ENCODE measurements at places on chromosomes 11 and 22.

- no peak for DNase-seq
These were observed 30.0 kb upstream of the RAB39A start for GRCh38 chr11:107898270-107898669.

DNA sequence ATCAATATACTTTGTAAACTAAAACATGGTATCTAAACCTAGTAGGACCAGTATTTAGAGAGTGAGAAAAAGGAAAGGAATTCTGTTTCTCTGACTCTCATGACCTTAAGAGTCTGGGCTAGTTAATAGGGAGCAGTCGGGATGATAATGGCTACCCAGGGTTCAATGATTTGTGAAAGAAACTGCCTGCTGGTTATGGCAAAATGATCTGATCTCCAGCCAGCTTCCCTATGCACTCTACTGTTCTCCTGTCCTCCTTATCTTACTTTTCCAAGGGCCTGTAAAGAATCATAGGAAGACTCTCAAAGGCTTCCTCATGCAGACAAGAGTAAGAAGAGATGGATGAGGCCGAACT is 193.1 kb upstream of the PITPNB start:
- DNase-seq: no peak

DNA sequence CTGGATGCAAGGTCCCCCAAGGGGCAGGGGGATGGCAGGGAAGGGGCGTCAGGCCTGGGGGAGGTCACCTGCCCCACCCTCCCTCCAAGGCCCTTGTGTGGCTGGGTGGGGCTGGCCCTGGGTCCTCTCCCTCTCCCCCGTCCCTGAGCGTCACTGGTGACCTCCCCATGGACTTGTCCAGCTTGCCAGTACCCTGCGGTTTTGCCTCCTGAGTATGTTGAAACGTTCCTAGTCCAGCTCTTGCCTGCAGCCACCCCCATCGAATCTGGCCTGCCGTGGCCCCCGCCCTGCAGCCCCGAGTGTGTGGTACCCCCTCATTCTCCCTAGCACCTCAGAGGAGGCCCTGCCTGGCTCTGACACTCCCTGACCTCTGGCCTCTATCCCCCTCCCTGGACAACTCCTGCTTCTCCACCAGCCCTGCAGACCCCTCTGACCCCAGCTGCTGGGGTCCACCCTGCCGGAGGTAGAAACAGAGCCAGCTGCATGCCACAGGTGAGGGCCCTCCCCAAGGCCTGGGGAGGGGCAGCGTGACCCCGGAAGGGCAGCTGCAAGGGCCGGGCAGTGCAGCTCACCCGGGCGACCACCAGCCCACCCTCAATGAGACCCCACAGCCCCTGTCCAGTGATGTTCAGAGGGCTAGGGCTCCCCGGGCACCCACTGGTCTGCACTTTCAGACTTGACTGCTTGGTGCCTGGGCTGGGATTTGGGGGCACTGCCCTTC is 4.1 kb upstream of the MUC6 start:
- DNase-seq: no peak

GRCh38 chr11:75242722-75243600 is 2.4 kb downstream of the TPBGL start:
- DNase-seq: no peak

DNA sequence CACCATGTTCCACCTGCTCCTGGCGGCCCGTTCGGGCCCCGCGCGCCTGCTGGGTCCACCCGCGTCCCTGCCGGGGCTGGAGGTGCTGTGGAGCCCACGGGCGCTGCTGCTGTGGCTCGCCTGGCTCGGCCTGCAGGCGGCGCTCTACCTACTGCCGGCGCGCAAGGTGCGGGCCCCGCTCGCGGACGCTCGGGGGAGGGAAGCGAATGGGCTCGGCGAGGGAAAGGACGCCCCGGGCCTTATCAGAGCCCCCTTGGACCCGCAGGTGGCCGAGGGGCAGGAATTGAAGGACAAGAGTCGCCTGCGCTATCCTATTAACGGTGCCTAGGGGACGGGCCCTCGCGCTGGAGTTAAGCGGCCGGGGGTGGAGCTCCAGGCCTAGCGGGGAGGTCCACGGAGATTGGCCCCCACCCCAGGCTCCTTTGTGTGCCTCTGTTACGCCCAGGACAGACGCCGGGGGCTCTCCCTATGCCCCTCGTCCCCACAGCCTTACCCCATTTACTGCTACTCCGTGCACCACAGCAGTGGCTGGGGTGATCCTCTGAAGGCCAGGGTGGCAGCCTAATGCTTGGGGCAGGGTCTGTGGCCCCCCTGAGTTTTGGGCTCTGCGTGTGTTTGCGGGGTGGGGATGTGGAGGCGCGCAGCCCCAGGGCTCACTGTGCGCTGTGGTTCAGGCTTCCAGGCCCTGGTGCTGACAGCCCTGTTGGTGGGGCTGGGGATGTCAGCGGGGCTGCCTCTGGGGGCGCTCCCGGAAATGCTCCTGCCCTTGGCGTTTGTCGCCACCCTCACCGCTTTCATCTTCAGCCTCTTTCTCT is 1.1 kb downstream of the TM7SF2 start:
- peak; percentile 49 for DNase-seq

DNA sequence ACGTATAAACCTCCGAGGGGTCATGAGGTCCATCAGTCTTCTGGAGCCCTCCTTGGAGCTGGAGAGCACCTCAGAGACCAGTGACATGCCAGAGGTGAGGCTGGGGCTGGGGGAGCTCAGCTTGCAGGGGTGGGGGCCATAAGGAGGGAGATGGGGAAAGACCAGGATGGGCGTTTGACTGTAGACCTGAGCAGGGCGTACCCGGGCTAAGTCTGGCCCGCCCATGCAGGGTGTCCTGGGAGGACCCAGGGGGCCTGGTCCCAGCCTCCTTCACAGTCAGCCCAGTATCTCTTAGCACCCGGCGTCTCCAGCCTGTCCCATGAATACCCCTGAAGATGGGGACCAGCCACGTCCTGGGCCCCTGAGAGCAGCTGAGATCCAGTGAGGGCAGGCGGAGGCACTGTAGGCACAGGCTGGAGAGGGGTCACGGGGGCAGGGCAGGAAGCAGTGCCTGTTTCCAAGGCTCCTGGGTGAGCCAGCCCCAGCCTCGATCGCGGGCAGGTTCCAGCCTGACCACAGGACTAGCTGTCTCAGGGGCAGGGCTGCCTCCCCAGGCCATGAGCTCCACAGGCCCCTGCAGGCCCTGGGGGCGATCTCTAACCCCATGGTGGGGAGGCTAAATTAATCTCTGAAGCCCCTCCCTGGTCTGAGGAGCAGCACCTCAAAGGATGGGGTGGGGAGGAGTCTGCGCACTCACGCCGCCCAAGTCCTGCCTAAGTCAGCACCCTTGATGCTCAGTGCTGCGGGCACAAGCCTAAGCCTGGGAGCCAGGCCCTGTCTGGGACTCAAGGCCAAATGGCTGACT is 7.1 kb downstream of the SSH3 start:
- no peak for DNase-seq

DNA sequence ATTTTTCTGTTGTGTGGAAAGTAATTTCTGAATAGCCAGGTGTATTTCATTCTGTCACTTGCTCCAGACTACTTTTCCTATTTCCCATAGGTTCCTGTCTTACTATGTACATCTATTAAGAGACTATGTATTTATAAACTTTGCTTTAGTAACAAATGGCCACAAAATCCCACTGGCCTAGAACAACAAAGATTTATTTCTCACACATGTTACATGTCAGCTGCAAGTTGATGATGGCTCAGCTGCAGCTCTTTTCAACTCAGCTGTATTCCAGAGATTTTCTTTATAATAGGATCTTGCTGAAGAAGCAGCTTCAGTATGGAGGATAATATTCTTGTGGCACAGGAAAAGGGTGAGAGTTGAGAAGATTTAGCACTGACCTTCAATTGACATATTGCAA is 539.6 kb upstream of the LRRC4C start:
- no peak for DNase-seq

- no peak for DNase-seq
These were observed 31.3 kb downstream of the RSF1 start for GRCh38 chr11:77789061-77789730.

DNA sequence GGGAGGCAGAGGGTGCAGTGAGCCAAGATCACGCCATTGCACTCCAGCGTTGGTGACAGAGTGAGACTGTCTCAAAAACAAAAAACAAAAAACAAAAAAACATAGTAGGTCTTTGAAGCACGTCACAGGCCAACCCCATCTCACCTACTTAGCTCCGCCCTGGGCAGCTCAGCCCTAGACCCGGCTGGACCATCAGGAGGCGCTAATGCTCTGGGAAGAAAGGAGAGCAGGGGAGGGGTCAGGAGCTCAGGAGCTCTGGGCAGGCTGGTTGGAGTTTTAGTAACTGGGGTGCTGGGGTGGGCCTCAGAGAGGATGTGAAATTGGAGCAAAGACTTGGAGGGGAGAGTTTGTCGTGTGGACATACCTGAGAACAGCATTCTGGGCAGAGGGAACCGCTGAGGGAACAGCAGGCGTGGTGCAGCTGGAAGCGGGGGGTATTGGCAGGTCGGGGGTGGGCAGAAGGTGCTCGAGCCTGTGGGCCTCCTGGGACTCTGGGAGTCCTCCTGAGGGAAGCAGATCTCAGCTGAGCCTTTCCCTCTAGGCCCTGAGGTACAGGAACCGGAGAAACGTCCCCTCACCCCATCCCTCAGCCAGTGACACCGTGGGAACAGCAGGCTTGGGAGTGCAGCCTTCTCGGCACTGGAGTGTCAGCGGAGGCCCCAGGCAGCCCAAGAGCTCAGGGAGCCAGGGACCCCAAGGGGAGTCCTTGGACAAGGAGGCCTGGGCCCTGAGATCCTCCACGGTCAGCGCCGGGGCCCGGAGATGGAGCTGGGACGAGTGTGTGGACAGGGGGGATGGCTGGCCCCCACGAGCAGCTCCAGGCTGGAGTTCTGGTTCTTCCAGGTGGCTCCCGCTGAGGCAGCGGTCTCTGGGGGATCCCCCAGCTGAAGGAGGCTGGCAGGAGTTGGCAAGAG is 2.2 kb upstream of the RPS6KA4 start:
- DNase-seq: no peak

DNA sequence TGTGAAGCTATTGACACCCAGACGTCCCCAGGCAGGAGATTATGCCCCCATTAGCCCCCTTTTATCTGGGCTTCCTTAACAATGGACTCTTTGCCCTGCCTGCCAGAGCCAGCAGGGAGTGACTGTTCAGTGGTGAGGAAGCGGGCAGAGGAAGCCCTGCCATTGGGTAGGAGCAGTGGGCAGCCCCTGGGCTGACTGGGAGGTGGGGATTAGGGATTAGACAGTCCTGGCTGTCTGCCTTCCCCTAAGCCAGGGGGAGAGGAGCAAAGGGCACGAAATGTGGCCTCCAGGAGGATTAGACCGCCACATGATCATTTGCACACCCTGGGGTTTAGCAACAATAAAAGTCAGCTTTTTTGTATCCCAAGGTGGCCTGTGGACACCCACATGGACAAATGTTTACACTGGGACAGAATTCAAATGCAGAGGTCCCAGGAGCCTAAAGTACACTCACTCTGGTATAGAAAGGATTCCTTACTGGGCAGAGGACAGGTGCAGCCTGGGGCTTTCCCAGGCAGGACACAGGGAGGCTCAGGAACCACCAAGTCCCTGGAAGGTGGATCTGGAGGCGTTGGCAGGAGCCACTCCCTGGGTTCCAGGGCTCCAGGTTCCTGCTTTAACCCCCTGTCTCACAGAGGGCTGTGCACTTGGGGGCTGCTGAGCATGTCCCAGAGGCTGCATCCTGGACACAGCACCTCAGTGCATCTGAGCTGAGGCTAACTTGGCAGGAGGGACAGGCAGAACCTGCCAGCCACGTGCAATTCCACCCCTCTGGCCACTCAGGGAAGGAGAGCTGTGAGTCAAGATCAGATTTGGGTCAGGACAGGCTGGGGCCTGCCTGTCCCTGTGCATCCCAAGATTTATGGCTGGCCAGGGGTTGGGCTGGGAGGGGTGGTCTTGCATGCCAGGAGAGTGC is 2.1 kb downstream of the PNPLA3 start:
- no peak for DNase-seq

DNA sequence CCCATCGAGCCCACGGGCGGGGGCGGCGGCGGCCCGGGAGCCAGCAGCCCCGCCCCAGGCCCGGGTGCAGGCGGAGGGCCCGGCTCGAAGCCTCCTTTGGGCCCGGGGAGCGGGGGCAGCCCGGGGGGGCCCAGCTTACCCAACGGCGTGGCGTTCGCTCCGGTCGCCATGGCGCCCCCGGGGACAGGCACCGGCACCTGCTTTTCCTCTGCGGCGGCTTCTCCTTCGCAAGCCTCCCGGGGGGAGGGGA is 194 bp downstream of the SF1 start:
- DNase-seq: no peak
